Kidney (tissue), 22 donors: ENCODE measurements at places on chromosomes 3 and 15. TPM values are rescaled to one million over a fixed set of nuclear protein-coding genes. Genes with fewer than 3 reads are reported as not detected.

DNA sequence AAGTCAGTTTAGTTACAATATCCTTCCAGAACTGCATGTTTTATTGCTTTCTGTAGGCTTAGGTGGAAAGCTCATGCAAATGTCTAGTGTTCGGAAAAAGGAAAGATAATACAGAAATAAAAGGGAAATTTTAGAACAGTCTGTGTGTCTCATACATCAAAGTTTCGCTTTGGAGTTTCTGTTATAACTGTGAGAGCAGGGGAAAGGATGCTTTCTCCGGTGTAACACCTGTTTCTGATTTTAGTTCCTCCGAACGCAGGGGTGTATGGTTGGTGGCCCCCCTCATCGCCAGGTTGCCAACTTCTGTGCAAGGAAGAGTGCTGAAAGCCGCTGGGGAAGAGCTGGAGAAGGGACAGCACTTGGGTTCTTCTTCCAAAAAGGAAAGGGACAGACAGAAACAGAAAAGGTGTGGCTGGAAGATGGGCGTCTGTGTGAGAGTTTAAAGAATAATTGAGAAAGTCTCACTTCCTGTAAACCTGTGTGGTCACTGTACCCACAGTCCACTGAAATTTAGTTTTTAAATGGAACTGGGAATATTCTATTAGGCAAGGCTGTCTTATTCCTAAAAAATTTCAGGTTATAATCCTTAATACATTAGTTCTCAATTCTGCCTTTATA, 6.7 kb downstream of the P2RY12 start:
- DNase-seq = no peak

DNA sequence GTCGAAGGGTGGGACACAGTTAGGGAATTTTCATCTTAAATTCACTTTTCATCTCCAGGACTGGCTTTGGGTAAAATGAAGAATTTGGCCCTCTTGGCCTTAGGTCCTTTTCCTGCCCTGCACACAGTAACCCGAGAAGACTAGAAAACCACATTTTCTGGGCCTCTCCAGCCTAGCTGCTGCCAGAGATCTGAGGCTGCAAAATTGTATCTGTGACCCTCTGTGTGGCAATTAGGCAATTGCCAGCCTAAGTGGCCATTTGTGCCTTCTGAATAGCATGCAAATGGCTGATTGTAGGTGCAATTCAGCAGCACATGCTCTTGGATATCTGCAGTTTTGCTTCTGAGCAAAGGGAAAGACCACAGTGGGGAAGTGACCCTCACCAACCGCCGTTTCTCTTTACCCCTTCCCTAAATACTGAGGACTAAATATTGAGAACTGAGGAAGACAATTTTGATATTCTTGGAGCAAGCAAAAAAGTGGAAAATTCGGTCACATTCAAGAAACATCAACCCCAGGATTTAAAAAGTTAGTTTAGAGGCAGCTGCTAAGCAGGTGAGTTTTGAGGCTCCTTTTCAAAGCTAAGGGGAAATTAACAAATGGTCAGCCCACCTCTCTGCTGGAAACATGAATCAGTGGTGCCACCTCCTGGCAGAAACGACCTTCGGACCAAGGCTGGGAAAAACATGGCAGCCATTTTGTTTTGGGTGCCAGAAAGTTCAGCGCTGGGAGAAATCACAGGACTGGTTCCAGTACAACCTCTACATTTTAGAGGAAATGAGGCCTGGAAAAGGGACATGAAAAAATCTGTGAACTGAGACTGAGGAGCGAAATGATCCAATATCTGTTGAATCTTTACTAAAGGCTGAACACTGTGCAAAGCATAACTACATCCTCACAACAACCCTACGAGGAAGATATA, 56.6 kb upstream of the PRTG start:
- peak; percentile 90 for DNase-seq

DNA sequence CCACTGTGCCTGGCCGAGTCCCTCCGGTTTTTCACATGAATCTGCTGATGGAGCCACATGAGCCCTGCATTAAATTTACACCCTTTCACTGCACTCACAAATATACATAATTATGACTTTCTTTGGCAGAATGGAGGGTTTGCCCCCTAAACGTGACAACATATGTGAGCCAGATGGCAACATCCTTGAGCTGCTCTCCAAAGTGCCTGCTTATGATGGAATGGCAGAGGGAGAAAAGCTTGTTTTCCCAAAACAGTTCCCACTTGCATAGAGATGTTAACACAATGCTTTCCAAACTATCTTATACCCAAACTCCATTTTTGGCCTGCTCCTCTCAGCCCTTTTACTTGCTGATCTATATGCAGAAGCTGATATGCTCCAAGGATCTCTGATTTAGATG, 54.9 kb downstream of the ABCC5 start:
- no peak for DNase-seq

DNA sequence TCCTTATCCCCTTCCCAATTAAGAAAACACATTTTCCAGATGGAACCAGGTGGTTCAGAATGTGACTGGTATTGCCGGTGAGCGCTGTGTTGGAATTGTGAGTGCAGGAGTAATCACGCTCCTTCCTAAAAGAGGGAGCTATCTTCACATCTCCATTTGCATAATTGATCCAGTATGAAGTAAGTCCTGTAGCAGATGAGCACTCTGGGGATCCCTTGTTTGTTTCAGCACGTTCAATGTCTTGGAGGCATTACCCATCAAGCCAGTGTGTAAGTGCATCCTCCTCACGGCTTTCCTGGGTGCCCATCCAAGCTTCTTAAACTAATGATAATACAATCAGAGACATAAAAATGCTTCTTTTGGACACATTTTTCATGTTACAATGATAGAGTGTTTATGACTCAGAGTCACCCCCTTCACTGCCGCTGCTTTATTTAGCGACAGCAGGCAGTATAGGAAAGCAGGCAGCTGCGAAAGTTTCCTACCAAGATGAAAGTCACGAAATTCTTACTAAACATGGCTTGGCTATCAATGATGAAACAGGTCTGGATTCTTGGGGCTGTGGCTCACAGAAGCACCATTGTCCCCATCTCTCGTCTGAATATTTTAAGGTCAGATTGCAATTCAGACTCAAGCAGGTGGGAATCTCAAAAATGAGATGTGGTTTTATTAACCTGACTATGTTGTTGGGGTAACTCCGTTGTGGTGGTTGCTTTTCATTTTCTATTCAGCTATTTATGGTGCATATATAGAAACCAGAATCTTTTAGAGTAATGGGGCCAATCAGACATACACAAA, 346.3 kb upstream of the MDFIC2 start:
- no peak for DNase-seq

DNA sequence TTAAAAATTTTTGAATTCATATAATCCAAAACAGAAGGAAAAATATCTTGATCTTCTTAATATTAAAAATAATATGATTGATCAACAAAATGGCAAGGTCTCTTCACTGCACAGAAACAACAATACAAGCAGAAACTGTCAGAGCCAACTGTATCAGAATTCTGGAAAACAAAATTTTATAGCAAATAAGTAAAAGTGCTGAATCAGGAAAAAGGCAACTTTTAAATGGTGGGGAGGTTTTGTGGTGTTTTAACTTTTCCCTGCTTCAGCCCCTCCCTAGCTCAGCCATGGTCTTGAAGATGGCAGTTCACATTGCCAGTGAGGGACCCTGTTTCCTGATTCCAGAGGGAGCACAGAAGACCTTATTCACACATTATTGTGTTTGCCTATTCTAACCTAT, 37.6 kb downstream of the SPESP1 start:
- no peak for DNase-seq

- no peak for DNase-seq
Measured at GRCh38 chr15:38522922-38523321, 41.7 kb downstream of the RASGRP1 start.

DNA sequence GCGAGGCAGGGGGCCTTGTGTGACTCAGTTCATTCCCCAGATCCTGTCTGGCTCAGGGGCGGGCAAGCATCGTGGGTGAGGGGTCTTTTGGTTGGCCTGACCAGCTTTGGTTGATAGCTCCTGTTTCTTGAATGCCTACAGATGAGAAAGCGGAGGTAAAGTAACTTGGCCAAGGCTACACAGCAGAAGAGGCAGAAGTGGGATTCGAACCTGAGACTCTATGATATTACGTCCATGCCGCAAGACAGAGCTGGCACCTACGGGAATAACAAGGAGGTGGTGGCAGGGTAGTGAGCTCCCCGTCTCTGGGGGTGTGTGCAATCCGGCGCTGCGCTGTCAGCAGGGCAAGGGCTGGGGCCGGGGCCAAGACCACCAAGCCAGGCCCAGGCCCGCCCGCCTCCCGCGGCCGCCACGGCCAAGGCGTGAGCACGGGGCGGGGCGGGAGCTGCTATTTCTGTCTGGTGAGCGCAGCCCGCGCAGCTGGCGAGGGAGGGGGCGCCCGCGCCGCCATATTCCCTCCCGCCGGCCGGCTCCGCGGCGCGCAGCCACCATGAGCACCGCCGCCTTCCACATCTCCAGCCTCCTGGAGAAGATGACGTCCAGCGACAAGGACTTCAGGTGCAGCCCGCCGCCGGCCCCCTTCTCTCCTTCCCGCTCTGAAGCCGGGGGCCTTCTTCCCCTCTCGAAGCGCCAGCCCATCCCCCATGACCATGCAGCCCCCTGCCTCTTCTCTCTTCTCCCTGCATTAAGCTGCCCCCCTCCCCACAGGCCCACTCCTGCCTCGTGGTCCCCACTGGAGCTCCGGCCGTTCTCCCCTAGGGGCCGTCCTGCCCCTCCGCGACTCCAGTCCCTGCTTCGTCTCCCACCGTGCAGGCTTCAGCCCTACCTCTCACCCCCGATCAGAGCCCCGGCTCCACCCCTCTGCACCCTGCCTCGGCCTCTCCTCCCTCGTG, at the start of gene CAND2:
Gene CAND2, plus strand, starts transcription at position 510 of the 953 bp plus-strand sequence. Its CDS starts 41 bp downstream, at position 551.
- DNase-seq = peak; percentile 74

DNA sequence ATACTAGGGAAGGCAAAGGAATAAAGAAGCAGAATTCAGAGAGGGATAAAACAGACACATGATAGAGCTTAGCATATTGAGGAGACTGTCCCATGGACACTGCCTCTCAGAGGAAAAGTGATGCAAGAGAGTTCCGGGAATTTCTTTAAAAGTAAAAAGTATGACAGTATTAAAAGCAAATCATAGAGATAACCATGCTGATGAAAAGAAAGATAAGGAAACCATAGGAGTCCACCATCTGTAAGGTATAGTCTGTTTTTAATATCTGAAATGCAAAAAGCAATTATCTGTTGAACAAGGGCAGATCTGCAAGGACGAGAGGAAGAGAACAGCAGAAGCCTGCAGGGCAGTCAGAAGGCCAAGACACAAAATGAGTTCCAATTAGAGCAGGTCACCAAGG, 495.9 kb upstream of the GOLIM4 start:
- DNase-seq = no peak

DNA sequence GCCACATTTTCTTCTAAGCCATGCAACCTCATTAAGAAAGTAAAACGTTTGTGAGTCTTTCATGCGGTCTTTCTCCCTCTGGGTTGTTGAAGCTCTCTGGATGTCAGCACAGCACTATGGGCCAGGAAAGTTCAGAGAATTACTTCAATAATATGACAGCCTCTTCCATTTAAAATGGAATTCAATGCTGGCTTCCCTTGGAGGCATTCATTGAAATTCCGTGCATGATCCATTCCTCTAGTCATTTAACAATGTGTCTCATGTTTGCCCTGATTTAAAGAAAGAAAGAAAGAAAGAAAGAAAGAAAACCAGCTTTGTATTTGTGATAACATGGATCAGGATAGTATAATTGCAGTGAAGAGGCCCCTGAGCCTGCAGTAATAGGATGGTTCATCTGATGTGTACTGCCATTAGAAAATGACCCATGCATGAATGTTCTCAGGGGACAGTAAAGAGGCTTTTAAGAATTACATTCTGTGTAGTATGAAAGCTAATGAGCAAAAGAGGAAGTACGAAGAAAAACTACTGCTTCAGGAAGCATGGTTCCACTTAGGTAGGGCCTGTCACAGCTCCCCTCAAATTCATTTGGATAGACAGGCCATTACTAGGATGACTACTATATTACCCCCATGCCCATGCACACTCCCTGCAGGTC, 146.0 kb downstream of the ARPP21 start:
- DNase-seq = no peak

DNA sequence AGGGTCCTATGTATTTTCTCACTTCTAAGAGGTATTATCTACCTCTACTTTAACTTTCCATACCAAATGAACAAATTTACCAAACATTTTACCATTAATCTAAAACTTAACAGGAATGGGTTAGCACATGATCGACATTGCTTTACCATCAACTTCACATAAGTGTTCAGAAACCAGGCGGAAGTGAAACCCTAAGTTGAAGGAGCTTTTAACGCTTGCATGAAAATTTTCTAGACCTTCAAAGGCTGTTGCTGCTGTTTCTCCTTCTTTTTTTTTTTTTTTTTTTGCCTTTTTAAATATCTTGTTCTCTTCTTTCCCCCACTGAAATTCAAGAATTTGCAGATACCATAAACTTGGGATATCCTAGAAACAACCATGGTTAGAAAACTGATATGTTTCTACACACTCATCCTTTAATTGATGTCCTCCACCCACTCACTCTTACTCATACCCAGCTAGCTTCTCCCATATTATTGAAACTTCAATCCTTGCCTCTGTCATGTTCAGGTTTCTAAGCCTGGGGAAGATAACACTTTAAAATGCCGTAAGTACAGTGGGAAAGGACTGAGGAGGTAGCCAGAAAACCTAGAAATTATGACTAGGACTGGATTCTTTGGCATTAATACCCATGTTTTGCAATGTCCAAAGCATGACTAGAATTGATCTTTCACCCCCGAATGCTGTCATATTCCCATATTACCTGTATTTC, 24.7 kb downstream of the MYO5A start:
- DNase-seq = no peak

- DNase-seq = no peak
Measured at GRCh38 chr15:64634027-64634426, 141.4 kb downstream of the RBPMS2 start.

- no peak for DNase-seq
Measured at GRCh38 chr3:125401402-125401801, 26.3 kb upstream of the ZNF148 start.

- DNase-seq = no peak
Measured at GRCh38 chr3:177237206-177237605, 39.9 kb upstream of the TBL1XR1 start.

DNA sequence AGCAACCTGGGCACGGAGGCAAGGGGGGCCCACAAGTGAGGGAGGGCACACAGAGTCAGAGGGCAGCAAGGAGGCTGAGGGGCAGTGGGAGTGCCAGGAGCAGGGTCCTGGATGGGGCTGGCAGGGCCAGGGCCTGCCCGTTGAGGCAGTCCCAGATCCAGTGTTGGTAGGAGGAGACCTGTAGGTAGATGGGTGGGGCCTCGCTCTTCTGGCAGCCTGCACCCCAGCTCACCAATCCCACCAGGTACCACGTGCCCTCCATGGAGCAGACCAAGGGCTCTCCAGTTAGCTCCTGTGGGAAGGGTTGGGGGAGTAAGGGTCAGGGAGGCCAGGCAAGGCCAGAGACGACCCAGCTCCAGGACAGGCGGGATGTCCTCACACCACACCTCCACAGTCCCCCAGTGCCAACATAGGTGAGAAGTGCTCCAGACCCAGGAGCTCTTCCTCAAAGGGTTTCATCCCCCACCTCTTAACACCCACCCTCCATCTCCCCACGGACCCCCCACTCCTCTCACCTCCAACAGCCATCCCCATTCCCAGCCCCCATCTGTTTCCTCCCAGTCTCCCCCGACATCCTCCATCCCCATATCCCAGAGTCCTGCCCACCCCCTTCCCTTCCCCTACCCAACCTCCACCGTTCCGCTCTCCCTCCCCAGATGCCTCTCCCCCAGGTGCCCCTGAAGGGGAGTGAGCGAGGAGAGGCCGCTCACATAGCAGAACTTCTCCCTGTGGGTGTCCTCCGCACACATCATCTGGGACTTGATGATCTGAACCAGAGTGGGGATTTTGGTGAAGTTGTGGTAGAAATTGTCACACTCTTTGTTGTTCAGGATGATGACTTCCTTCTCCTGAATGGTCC, 5.2 kb downstream of the PRSS50 start:
- DNase-seq = no peak

Gene GOLGA8A
- total RNA-seq = 36.1 TPM

Gene SKOR1
- 0.57 TPM for total RNA-seq

Gene CDHR4
- total RNA-seq = 0.54 TPM

Gene EPHA6
- 0.66 TPM for total RNA-seq

Gene CD96
- total RNA-seq = 9.5 TPM

Gene SNX22
- total RNA-seq = 4.6 TPM
